ENCODE measurements at places on chromosomes 2 and 18.

- no peak for DNase-seq
These were observed 466.7 kb downstream of the TNS1 start for GRCh38 chr2:217535957-217536708.

GRCh38 chr2:48120759-48121242 is 214.5 kb upstream of the FBXO11 start:
- DNase-seq: no peak

DNA sequence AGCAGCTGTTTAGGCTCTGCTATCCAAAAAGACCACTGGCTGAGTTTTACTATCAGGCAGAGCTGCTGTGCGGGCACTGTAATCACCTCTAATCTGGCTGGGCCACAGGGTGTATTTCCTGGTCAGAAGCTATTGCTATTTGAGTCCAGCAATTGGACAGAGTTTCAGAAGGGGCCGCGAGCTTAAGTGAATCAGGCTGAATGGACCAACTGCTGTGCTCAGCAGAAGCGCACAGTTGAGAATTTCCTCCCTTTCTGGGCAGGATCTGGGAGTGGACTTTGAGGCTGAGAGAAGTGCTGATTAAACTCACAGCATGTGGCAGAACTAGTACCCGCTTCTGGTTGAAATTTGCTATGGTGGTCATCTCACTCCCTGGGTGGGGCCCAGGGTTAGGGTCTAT is 251.8 kb downstream of the INSIG2 start:
- no peak for DNase-seq

DNA sequence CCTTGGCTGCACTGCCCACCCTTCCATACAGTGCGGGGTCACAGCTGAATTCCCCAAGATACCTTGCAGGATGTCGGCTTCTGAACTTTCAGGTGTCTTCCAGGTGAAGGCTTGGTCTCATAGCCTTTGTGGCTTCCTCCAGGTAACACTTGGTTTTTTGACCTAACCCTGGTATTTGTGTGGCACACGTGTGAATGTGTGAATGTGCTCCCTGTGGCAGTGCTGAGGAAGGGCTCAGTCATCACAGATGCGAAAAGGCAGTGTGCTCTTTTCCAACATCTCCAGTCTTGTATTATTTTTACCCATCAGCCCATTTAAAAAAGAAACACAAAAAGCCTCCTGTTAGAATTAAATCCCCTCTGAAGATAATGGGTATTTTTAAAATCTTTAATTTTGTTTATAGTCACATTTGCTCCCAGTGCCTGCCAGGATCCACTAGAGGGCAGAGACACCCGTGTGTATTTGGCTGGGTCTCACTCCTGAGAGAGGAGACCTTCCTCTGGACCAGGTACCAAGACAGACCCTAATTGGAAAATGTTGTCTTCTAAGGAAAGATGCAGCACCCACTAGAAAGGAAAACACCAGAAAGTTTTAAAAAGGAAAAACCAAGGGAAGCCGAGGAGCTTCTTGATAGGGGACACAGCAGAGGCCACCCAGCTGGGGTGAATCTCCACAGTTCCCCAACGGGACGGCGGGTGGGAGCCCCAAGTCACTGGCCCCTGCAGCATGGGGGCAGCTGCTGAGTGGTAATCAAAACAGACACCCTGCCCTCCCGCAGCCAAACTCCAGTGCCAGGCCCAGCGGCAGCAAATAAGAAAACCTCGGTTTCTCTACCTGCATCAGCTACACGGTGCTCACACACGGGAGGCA is 27.7 kb downstream of the FAM110C start:
- no peak for DNase-seq

DNA sequence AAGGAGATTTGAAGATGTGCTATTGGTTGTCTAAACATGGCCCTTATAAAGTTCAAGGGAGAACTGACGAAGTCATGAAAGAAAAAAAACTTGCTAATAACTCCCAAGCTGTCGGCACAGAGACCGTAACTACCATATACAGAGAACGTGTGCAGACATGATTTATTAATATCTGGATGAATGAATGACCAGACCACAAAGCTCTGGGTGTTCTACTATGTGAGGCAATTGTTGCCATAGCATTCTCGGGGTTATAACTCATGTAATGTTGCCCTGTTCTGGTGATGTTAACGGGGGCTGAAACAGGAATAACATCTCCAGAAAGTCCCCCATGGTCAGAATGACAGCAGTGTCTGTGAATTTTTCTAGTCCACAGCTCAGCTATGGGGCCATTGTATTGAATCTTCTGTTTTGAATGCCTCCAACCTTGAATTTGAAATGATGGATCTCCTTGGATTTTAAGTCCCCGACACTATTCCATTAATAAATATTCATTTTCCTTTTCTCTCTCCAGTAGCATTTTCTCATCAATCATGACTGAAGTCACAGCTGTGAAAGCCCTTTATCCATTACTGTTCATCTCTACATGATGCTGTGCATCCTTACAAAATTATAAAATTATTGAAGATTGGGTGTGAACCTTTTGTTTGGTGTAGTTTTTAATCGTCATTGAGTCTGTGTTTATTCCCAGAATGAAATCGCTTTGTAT is 483.4 kb upstream of the KLHL29 start:
- DNase-seq: no peak

DNA sequence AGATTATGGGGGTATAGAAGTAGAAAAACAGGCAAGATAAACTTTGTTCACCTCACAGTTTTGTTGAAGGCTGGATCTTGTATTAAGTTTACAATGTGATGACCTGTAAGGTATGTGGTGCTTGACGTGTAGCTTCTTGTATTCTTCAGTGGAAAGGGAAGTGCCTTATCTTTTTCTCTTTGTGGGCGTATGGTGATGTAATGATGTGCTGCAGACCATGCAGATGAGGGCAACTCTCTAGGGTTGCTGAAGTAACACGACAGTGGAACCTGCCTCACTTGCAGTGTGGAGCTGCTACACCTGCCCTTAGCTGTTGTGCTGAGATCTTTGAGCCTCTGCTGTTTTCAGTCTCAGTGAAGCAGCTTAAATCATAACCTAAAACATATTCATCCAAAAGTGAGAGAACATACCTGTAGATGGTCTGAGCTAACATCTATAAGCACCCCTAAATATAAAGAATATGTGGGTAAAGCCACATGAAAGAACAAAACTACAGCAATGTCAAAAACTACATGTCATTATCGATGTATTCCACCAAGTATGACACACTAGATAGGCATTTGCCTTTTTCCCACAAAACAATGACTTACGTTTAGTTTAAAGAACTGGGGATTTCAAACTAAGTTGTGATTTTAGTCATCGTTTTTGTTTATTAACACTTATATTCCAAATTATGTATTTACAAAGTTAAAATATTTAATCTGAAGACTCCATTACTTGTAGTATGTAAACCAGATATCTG is 1144.1 kb downstream of the CNTNAP5 start:
- DNase-seq: no peak

DNA sequence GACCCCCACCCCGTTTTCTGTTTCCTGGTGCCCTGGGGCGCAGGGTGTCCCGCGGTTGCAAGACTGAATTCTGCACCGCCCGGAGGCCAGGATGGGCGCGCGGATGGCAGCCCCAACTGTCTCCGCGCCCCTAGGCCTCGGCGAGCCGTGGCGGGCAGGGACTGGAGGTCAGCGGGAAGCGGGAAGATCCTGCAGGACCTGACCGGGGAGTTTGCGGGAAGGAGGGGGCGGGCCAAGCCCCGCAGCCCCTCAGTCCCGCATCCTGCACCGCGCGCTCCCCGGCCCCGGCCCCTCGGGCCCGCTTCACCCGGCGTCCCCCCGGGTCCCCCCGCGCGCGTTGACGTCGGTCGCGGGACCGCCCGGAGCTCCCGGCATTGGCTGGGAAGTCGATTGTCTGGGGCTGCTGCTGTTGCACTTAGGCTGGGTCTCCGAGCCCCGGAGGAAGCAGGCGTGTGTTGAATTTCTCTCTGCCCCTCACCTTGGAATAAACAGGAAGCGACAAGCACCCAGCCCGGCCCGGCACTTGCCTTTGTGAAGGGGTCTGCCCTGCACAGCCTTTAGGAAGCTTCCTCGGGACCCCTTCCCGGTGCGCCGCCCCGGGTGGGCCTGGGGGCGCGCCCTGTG is at the start of gene LDLRAD4:
Gene LDLRAD4, plus strand, starts transcription at position 393 of the 624 bp plus-strand sequence.
- no peak for DNase-seq

GRCh38 chr2:234989183-234989701 is 37.4 kb downstream of the SH3BP4 start:
- no peak for DNase-seq

GRCh38 chr18:50870138-50870845 is 8.6 kb upstream of the ME2 start:
- DNase-seq: no peak

GRCh38 chr2:212284166-212284565 is 254.4 kb downstream of the ERBB4 start:
- DNase-seq: no peak

- no peak for DNase-seq
These were observed 115.4 kb downstream of the SATB2 start for GRCh38 chr2:199342334-199342733.

- DNase-seq: no peak
These were observed 445.8 kb upstream of the RAB12 start for GRCh38 chr18:8163286-8163959.

DNA sequence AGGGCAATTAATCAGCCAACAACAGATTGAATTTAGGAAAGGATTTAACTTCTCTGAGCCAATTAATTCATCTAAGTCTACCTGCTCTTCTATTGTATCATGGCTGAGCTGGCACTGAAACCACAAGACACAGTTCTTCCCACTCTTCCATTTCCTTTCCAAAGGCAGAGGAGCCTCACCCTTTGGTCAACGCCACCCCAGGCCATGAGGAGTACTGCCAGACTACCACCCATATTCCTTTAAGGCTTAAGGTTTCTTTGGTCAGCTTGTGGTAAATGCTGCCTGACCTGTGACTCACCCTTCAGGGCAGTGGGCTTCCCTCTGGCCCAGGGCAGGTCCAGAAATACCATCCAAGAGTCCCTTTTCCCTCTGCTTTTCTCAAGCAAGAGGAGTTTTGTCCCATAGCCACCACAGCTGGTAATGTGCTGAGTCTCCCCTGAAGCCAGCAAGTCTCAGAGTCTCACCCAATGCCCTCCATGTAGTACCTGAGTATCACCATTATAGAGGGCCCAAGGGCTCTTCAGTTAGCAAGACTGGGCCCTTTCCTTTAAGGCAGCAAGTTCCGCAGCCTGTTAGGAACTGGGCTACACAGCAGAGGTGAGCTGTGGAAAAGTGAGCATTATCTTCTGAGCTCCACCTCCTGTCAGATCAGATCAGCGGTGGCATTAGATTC is 900.5 kb upstream of the CRIM1 start:
- DNase-seq: no peak

GRCh38 chr2:133802409-133803039 is 234.3 kb upstream of the NCKAP5 start:
- no peak for DNase-seq

GRCh38 chr2:69397234-69397633 is 10.2 kb upstream of the GFPT1 start:
- DNase-seq: no peak

Measured in GM10248 (cell line).